SHP77 treated with DMSO at 0.1 percent for 48 hours (cell line): ENCODE measurements at places on chromosomes 2 and 18.

DNA sequence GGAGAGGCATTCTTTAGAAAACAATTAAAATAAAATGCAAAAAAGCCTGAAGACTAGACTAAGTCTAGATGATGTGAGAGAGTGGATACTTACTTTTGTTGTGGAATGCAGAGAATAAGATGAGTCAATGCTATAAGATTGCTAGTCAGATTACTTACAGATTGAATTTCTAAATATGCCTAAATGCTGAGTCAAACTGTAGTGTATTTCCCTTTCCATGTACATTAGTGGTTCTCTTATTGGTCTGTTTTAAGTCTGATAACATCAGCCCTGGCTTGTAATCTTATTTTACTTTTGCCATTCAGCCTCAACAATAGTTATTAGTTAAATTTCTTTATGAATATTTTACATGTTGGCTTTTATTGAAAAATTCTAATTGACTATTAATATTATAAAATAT lies 702.7 kb downstream of the SOCS6 start:
- DNase-seq = no peak

DNA sequence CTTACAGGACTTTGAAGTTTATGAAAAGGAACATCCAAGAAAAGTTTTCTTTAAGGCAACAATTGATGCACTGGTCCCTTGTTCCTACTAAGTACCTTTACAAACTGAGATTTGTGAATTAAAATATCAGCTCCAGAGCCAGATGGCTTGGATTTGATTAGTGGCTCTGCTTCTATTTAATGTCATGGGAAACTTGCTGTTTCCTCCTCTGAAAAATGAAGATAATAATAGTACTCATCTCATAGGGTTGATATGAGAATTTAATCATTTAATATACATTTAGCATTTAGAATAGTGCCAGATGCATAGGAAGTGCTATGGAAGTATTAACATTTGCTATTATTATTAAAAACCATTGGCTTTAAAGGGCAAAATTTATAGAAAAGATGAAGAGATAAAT lies 2.6 kb upstream of the GAREM1 start:
- no peak for DNase-seq

- no peak for DNase-seq
Measured at GRCh38 chr2:195017890-195018289, 639.1 kb upstream of the SLC39A10 start.

DNA sequence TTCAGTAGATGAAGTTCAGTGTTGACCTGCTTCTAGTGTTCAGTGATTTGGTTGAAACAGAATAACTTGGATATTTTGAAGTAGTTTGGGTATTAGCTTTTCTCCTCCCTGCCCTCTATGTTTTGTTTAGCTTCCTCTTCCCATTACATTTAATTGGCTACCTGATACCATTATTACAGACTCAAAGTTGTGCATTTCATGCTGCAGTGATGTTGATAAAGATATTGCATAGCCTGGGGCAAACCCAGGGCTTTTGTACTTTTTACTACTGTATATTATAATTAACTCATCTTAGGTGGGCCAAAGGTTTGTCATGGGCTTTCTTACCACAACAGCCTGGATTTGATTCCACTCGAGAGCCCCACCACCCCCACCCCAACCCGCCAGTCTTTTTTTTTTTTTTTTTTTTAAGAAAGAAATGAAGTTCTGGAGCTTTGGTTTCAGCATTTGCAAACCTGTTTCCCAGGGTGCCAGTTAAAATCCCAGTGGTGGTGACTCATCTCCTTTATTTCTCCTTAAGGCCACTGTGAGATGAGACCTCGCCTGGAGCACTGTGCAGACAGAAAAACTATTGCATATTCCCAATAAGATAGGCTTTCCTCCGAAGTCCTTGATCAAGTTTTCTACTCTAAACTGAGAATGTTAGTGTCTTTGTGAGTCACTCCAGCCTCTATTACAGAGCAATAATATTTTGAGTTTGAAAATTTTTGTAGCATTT lies 393.7 kb upstream of the FANCL start:
- no peak for DNase-seq

DNA sequence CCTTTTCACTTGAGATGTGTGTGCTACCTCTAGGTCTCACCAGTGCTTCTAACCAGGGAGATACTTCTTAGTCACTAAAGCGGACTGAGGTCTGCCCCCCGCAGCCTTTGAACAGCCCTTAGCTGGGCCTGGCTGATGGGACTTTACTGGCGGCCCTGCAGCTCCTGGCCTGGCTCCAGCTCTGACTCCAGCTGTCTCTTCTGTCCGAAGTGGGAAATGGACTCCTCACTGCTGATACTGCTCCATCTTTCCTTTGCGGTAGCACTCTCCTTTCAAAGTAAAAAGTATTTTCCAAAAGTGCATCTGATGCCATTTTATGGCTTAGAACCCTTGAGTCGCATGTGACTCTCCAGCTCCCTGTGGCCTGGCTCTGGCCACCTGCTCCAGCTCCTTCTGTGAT lies 64.5 kb downstream of the ATP9B start:
- no peak for DNase-seq

DNA sequence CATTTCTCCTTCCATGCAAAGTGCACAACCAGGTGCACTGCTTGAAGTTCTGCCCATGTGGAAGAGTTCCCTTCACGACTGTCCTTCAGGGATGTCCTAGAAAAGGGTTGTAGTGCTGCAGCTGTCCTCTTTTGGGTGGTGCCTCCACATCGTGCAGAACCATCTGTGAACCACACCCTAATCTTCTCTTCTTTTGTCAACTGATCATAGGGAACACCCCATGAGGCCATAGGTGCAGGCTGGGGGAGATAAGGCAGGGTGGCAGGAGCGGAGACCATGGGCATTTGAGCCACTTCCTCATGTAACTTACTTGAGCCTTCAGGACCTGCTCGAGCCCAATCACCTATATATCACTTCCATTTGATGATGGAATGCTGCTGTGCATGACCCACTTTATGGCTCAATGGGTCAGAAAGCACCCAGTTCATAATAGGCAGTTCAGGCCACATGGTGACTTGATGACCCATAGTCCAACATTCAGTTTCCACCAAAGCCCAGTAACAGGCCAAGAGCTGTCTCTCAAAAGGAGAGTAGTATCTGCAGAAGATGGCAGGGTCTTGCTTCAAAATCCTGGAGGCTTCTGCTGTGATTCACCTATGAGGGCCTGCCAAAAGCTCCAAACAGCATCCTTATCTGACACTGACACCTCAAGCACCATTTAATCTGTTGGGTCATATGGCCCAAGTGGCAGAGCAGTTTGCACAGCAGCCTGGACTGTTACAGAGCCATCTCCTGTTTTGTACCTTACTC lies 84.7 kb upstream of the CYRIA start:
- DNase-seq = no peak

- no peak for DNase-seq
Measured at GRCh38 chr2:59790186-59791003, 763.1 kb downstream of the BCL11A start.

GRCh38 chr2:133682906-133683305 lies 114.6 kb upstream of the NCKAP5 start:
- no peak for DNase-seq

DNA sequence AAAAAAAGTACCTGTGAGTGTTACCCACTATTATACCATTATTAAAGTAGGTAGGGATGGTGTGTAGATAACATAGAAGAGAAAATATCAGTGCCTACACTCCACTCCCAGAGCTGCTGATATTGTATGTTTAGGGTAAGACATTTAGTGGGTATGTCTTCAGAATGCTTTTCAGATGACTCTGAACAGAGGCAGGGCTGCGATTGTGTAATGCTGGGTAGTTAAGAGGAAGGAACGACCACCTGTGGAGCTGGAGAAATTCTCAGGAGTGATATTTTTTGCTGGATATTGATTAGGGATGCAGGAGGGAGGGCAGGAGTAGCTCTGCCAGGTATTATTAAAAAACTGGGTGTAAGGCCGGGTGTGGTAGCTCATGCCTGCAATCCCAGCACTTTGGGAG lies 2.8 kb downstream of the CNOT11 start:
- no peak for DNase-seq

- no peak for DNase-seq
Measured at GRCh38 chr2:88281302-88282217, 111.4 kb downstream of the THNSL2 start.

- DNase-seq = no peak
Measured at GRCh38 chr2:107064750-107065149, 178.8 kb upstream of the ST6GAL2 start.

- no peak for DNase-seq
Measured at GRCh38 chr2:21018290-21018689, 25.6 kb downstream of the APOB start.

GRCh38 chr18:69444221-69444620 lies 43.5 kb downstream of the DOK6 start:
- DNase-seq = no peak

GRCh38 chr2:51290725-51291124 lies 258.8 kb upstream of the NRXN1 start:
- no peak for DNase-seq

DNA sequence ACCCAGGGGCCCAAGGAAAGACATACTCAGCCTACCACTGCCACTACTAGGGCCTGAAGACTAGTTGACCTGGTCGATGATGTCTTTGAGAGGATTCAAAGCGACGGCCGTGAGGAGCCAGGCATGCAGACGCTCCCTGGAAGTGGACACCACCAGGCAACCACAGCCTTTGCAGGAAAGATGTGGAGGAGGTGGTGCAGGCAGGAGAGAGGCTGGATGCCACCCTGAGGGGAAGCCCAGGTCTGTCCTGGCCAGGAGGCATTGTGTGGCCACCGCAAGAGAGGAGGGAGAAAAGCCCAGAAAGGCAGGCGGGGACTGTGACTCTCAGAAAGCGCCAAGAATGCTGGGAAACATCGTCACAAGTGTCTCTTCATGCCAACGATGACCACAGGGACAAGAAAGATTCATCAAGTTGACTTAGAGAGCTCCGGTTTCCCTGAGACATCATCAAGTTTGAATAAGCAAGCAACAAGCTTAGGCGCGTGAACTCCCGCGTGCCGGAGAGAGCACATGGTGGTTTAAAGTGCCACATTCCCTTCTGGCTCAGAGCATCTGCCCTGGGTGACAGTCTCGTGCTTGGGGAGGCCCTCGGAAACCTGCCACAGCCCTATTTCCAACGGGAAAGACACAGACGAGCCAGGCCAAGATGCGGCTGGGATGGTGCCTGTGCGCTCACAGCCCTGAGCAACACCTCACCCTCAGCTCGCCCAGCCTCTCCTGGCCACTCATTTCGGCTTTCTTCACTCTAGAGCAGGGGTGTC lies 464.5 kb upstream of the SALL3 start:
- DNase-seq = no peak

DNA sequence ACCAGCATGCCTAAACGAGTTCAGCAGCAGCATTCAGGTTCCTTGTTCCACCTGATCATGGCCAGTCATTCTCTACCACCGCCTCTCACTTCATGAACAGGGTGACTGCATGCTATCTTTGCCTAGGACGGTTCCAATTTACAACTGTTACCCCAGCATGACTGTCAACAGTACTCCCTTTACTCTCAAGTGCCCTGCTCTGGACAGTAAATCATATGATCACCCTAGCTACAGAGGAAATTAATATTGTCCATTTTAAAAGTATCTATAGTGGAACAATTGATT lies 25.7 kb downstream of the MGAT4A start:
- DNase-seq = no peak

DNA sequence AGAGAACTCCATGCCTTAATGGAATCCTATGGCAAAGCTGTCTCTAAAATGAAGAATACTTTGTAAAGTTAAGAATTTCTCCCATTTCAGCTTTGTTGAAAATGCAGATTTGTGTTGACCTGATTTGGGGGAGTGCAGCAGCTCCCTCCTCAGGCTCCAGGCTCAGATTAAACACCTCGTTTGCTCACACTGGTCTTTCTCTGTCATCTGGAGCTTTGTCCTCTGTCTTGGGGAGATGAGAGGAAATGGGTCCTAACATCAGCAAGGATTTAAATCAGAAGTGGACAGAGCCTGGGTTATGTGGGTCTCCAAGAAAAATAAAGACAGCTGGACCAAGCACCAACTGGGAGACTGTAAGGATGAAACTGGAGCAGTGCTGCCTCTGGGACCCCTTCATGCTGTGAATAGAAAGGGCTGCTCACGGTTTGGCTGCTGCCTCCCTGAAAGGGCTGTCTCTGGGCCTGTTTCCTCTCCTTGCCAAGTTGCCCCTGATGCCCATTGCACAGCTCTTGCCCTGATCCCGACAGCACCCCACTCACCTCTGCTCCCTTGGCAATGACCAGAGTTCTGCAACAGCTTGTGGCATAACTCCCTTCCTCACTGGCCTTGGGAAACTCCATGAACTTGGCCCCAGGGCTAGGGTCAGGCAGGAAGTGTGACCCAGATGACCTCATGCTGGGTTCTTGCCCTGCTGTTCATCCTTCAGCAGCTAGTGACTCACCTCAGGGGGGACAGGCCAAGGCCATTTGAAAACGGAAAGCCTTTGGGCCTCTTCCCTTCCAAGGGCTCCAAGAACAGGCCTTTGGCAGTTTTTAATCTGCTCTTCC lies 197.2 kb downstream of the CYP26B1 start:
- no peak for DNase-seq

GRCh38 chr18:23228102-23229061 lies 93.1 kb downstream of the CABLES1 start:
- DNase-seq = no peak

- no peak for DNase-seq
Measured at GRCh38 chr18:74310411-74310810, 5.2 kb upstream of the C18orf63 start.

- DNase-seq = no peak
Measured at GRCh38 chr2:172427990-172428831, 825 bp downstream of the ITGA6 start.

DNA sequence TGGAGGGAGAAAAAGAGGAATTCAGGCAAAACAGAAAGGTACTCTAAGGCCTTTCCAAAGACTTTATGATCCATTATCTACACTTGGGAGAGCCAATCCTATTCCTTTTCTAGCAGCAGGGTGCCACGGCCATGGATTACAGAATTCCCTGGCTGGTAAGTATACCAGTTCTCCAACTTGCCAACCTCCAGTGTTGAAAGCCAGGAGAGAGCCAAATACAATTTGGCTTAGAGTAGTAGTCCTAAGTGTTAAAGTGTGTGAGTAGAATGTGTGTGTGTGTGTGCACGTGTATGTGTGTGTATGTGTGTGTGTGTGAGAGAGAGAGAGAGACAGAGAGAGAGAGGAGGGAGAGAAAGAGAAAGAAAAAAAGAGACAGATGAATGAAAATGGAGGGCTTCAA lies 43.3 kb downstream of the WDPCP start:
- DNase-seq = no peak

GRCh38 chr2:112583497-112584133 lies 794 bp upstream of the CHCHD5 start:
- DNase-seq = peak; percentile 17

GRCh38 chr2:42132966-42133641 lies 36.0 kb upstream of the EML4 start:
- DNase-seq = peak; percentile 53
